H7 (cell line): ENCODE measurements at places on chromosomes 7 and 10.

- DNase-seq: peak; percentile 45
These were observed 3.4 kb downstream of the CCDC136 start for GRCh38 chr7:128795129-128795528.

GRCh38 chr7:25643286-25643685, 415.0 kb upstream of the NPVF start:
- DNase-seq: no peak

DNA sequence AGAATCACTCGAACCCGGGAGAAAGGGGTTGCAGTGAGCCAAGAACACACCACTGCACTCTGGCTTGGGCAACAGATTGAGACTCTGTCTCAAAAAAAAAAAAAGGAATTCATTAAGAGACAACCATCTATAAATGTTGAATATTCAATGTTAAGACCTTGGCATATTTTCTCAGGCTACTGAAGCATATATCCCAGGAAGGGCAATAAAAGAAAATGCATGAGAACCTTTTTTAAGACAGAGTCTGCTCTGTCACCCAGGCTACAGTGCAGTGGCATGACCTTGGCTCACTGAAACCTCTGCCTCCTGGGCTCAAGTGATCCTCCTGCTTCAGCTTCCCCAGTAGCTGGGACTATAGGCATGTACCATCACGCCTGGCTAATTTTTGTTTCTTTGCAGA, 165.0 kb downstream of the JMJD1C start:
- DNase-seq: no peak

DNA sequence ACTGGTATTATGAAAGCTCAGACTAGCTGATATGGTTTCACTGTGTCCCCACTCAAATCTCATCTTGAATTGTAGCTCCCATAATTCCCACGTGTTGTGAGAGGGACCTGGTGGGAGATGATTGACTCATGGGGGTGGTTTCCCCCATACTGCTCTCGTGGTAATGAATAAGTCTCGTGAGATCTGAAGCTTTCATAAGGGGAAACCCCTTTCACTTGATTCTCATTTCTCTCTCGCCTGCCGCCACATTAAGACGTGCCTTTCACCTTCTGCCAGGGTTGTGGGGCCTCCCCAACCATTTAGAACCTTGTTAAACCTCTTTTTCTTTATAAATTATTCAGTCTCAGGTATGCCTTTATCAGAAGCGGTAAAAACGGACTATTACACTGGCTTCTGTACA, 40.3 kb downstream of the COL13A1 start:
- DNase-seq: no peak

GRCh38 chr7:20417675-20418382, 87.1 kb downstream of the ITGB8 start:
- DNase-seq: no peak

DNA sequence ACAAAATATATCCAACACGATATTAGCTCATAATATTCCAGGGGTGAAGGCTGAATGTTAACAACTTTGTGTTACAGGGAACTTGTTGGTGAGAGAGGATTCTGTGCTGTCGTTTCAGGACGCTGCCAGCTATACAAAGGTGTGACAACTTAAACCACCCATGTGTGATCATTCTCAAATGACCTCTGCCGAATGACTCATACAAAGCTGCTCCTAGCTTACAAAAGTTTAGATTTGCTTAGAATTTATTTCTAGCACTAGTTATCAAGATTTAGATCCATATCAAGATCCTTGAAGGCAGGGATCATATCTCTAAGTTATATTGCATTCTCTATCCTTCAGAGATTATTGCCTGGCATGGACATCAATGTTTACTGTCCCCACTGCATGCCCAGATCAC, 65.3 kb downstream of the COBL start:
- DNase-seq: no peak

DNA sequence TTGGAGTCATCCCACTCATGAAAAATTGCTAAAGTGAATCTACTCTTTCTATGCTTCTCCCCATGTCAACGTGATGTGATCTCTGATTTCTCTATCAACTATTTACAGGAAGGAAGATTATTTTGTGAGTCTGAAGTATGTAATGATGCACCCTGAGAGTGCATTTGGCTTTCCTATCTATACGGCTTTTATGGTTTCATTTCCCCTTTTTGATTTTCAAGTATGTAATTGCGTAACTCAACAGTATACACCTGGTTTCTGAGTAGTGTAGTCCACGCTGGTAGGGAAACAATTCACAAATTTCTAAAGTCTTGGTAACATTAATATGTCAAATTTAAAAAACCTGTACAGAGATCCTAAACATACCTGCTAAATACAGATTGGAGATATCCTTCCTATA, 194.7 kb upstream of the SEMA3A start:
- no peak for DNase-seq

- DNase-seq: no peak
These were observed 210.6 kb upstream of the FZD8 start for GRCh38 chr10:35852721-35853120.

GRCh38 chr10:4357911-4358310, 468.1 kb upstream of the AKR1E2 start:
- DNase-seq: no peak

DNA sequence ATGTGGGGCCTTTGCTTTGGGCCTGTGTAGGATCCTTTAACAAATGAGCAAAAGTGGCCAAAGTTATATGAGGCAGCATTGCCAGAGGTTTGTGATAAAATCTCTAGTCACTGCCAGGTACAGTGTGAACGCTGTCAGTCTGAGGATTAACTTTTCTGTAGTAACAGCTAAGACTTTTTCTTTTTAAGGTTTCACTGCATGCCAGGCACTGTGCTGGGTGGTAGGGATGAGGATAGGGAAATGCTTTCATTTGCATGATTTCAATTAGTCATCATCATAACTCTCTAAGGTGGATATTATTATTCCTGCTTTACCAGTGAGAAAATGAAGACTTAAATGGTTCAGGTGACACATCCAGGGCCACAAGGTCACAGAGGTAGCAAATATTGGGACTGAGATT, 79.7 kb upstream of the BMPER start:
- no peak for DNase-seq

DNA sequence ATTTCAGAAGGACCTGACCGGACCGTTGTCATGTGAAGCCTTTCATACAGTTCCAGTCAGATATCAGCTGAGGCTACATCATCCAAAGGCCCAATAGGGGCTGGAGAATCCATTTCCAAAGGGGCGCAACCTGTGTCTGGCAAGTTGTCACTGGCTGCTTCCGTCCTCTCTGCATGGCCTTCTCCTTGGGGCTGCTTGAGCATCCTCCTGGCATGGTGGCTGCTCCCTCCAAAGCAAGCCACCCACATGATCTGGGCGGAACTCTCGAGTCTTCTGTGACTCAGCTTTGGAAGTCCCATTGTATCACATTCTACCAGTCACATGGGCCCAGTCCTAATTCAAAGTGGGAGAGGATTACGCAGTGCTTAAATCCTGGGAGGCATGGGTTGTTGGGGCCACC, 207.0 kb upstream of the SHH start:
- peak; percentile 8 for DNase-seq

DNA sequence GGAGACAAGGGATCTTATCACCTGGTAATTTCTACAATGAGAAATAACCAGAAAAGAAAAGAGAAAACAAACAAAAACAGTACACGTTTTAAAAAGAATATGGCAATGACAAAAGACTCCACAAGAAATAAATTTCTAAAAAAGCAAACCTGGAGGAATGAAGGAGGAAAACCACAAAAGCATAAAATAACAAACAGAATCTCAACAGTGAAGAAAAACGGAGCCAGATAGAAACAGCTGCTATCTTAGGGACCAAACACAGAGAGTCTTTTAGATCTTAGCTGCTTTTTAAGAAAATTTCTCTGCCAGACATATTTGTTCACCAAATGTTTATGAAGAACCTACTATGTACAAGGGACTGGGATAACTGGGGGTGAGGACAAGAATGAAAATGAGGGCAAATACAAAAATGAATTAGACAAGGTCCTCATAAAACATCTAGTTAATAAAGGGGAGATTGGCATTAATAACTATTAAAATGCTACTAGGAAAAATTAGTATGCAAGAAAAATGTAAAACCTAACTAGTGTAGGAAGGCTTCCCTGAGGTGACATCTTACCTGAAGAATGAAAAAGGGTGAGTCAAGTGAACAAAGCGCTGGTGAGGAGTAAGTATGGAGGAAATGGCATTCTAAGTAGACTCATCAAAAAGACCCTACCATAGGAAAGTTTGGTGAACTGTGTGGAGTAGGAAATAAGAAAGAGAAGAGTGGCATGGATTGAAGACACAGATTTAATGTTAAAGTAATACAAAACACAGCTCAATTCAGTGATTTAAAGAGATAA, 34.3 kb downstream of the WASL start:
- no peak for DNase-seq

GRCh38 chr10:110355141-110355831, 50.6 kb upstream of the SMNDC1 start:
- DNase-seq: no peak

GRCh38 chr7:86950360-86950759, 109.1 kb downstream of the ELAPOR2 start:
- DNase-seq: no peak

DNA sequence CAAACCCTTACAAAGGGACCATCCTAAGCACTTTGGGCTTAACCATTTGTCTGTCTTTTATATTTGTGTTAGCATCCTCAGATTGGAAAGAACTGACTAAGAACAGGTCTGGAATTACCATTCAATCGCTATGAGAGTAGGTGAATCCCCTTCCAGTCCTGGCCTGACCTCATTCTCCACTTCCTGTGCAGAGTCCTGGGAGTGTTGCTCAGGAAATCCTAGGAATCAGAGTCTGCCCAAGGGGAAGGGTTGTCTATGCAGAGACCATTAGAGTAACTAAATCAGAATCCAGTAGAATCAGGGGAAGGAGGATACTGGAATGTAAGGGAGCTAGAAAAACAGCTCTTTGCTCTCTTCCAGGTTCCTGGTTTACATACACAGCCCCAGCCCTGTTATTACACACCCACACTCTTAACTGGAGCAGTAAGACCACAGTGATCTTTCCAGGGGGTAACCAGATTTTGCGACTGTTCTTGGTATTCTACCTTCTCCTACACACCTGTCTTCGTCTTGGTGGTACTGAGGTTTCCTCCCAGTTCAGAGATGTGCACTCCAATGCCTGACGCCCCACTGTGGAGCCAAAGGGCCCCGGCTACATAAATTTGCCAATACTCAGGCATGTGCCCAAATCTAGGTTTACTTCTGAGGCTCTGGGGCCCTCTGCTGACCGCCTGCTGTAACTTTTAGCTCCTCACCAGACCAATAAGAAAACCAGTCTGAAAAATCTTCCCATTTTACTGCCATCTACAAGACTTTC, 103.7 kb downstream of the RNF216 start:
- peak; percentile 78 for DNase-seq

DNA sequence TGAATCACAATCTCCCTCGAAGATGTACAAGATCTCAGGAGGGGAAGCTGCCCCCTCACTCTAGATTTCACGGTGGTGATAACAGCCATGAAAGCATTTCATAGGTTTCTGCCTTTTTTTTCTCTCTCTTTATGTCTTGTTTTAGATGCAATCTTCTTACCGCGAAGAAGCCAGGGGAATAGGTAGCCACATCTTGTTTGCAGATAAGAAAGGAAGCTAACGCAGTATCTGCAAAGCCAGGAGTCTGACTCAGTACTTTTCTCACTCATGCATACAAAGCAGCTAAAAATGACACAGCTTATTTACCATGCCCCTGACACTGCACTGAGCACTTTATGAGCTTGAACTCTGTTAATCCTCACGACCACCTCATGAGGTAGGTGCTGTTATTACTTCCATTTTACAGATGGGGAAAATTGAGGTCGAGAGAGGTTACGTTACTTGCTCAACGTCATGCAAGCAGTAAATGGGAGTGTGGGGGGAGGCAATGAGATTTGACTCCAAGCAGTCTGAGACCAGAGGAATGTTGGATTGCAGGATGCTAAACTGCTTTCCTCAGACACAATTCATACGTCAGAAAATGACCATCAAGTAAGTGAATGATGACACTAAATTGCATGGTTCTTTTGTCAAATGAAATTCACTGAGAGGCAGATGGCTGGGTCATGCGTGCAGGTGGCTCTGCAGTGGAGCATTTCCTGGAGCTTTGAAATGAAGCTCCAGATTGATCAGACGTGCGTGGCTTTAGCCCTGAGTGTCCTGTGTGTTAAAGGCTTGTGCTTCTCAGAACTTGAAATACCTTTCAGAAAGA, 3.3 kb downstream of the MAP3K8 start:
- DNase-seq: no peak

GRCh38 chr7:141072548-141073172, 1.2 kb upstream of the TMEM178B start:
- peak; percentile 76 for DNase-seq

- peak; percentile 76 for DNase-seq
These were observed 423.2 kb downstream of the PTPRN2 start for GRCh38 chr7:158164101-158165095.
